Smooth muscle cell of the pulmonary artery (primary cell): ENCODE measurements at places on chromosomes 4 and X. TPM values are rescaled to one million over a fixed set of nuclear protein-coding genes. Genes with fewer than 3 reads are reported as not detected.

The NELFA gene
- 16.3 and 17.0 TPM in 2 replicates for total RNA-seq

The HS6ST2 gene
- 0.07 TPM in 1 of 2 replicates, not detected in the other for total RNA-seq

The ERAS gene
- 0.13 TPM in 1 of 2 replicates, not detected in the other for total RNA-seq

The HTN3 gene
- not detected in 2 replicates for total RNA-seq

The MAGEA6 gene
- total RNA-seq: not detected in 2 replicates

The WAS gene
- total RNA-seq: 0.13 TPM in 2 replicates

The RNF150 gene
- total RNA-seq: 3.3 and 5.6 TPM in 2 replicates

The CTAG2 gene
- total RNA-seq: not detected in 2 replicates

The FMR1NB gene
- not detected in 2 replicates for total RNA-seq

The AKAP14 gene
- total RNA-seq: not detected in 2 replicates

The LRRC66 gene
- total RNA-seq: 0.89 and 0.91 TPM in 2 replicates

The MAGEA2 gene
- total RNA-seq: not detected in 2 replicates

The LAGE3 gene
- 16.6 and 20.3 TPM in 2 replicates for total RNA-seq
